ENCODE measurements at places on chromosomes 2 and 18.
A peak's percentile ranks its signal among the peaks of the same experiment; 100 is the strongest.

DNA sequence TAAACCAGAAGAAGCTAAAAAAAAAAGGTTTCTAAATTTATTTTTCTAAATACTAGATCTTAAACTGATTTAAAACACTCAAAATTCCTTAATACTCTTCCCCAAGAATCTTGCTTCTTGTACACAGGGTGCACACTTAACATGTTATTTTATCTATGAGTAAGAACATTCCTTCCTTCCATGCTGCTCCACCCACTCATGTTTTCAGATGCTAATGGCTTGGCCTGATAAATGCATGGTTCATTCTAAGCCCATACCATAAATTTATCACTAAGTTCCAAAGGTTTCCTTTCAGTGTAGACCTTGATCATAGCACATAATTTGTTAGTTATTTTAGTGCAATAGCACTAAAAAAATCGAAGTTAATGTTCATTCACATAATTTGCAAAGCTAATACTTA lies 8.1 kb downstream of the FBXO48 start:
- no peak for DNase-seq

GRCh38 chr2:72806280-72806945 lies 19.4 kb downstream of the EXOC6B start:
- DNase-seq = no peak

- no peak for DNase-seq
These were observed 20.3 kb downstream of the MTERF4 start for GRCh38 chr2:241081643-241082340.

DNA sequence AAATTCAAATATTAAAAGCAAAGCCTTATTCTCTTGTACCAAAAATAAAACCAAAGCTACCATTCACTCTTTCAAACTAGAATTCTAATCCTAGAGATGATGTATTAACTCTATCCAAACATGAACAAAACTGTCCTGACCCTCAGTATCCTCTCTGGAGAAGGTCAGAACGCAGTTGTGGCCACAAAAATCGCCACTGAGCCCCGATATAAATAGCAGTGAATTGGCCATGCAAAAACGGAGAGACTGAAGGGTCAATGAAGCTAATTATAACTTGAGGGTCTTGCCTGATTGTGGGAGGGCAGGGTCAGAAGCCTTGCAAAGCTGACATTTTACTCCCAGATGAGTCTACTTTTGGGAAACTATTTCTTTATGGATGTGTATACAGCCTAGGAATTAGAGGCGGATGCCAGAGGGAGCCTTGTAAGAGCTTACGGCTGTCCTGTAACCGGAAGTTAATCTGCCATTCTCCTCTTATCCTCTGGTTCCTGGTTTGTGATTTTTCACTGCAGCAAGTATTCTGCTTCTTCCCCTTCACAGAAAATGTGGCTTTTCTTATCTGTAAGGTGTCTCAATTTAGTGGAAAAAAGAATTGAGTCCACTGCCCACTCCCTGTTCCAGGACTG lies 28.1 kb downstream of the CAVIN2 start:
- DNase-seq = no peak

GRCh38 chr2:96151595-96152303 lies 6.5 kb upstream of the DUSP2 start:
- DNase-seq = no peak

DNA sequence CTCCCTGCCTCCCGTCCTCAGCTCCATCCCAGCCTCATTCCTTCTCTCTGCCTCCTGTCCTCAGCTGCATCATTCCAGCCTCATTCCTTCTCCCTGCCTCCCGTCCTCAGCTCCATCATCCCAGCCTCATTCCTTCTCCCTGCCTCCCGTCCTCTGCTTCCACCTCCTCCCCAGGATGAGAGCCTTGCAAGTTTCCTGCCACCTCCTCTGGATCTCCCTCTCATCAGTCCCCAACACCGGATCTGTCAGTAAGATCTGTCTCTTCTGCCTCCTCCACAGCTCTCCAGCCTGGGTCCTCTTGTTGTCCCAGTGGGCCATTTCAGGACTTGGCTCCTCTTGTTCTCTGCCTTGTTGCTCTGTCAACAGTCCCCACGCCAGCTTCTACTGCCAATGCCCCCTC lies 130.9 kb downstream of the NDUFA10 start:
- DNase-seq = peak; percentile 30

GRCh38 chr2:202104286-202104870 lies 31.3 kb downstream of the KIAA2012 start:
- no peak for DNase-seq

GRCh38 chr2:8996006-8996405 lies 7.5 kb downstream of the MBOAT2 start:
- DNase-seq = no peak

- no peak for DNase-seq
These were observed 40.0 kb upstream of the GLS start for GRCh38 chr2:190840569-190841172.

- no peak for DNase-seq
These were observed 68.6 kb downstream of the TNP1 start for GRCh38 chr2:216791303-216791702.

DNA sequence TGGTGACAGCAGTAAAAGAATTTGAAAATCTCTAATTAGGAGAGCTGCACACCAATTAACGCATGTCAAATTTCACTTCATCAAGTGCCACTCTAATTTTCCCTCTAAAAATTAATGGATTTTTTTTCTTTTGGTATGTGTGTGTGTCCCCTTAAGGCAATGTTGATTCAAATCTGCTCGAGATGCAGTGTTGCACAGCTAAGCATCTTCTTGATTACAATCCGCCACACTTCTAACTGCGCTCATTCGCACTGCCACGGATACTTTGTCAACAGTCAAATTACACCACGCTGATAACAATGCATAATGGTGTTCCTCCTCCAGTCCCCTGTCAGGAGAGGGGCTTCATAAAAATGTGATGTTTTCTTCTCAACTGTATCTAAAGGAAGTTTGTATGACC lies 261.4 kb downstream of the MEIS1 start:
- no peak for DNase-seq

DNA sequence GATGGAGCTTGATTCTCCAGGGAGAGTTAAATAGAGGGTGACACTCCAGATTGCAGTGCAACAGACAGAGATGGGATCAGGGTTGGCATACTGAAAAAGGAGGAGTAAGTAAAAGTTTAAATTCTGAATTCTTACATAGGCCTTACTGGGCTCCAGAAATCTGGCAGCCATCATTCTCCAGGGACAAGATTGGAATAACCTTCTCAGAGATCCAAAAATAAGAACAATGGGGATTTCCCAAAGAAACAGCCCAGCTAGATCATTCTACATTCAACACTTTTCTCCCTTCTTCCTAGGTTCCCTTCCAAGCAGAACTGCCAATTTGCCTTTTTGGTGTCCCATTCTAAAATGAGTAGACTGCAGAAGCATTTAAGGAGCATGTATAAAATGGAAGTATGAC lies 14.9 kb upstream of the SERPINB2 start:
- no peak for DNase-seq

- no peak for DNase-seq
These were observed 576.8 kb downstream of the SATB2 start for GRCh38 chr2:198880986-198881385.

- no peak for DNase-seq
These were observed 81.4 kb downstream of the EPAS1 start for GRCh38 chr2:46378616-46379015.

- no peak for DNase-seq
These were observed 1025.3 kb upstream of the FANCL start for GRCh38 chr2:59266453-59266852.

- no peak for DNase-seq
These were observed 36.0 kb downstream of the WDFY1 start for GRCh38 chr2:223909001-223909741.

GRCh38 chr2:114024326-114024725 lies 134.4 kb downstream of the ACTR3 start:
- DNase-seq = no peak

GRCh38 chr2:218146056-218146455 lies 20.2 kb downstream of the CXCR2 start:
- DNase-seq = no peak

- no peak for DNase-seq
These were observed 34.9 kb downstream of the C18orf54 start for GRCh38 chr18:54392543-54393023.

DNA sequence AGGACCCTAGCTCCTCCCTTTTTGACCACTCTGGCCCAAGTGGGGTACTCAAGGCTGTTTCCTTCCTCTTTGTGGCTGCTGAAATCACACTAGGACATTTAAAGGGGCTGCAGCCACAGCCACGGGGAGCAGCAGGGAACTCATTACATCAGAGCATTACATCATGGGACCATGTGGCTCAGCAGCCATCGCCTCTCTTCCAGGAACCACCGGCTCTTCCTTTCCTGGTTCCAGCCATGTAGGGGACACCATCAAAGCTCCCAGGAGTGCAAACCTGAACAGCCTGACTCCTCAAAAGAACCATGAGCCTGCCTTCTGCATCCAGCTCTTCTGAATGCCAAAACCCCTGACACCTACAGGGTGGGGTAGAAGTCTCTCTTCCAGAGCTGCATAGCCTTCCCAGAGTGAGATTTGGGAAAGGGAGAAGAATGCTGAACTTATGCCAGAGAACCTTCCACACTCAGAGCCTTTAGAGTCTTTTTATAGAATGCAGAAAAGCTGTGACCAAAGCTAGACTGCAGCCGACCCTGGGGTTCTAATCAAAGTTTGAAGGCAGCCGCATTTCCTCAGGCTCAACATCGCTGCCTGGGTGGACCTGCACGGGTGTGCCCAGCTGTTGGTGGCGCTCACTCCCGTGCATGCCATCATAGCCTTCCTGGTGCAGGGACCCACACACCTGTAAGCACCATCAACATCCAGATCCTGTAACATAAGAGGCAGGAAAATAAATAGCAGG lies 121.7 kb downstream of the KLHL29 start:
- no peak for DNase-seq

GRCh38 chr2:134337631-134338030 lies 83.8 kb downstream of the MGAT5 start:
- no peak for DNase-seq

DNA sequence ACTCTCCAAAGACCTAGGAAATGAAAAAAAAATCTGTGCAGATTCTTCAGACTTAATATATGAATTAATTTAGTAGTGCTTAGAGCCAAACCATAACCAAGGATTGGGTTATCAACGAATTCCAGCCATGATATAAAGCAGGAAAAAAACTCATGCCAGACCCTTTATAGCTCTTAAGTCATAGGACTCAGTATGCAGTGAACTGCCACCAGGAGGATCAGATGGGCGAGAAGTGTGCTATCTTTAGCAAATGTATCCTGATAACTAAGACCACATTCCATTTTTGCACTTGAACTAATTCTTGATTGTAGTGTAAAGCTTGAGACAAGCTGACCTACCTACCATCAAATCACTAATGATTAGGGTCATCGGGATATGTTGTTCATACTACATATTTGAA lies 178.1 kb downstream of the IKZF2 start:
- DNase-seq = no peak

GRCh38 chr2:37892436-37893114 lies 32.5 kb upstream of the RMDN2 start:
- no peak for DNase-seq

DNA sequence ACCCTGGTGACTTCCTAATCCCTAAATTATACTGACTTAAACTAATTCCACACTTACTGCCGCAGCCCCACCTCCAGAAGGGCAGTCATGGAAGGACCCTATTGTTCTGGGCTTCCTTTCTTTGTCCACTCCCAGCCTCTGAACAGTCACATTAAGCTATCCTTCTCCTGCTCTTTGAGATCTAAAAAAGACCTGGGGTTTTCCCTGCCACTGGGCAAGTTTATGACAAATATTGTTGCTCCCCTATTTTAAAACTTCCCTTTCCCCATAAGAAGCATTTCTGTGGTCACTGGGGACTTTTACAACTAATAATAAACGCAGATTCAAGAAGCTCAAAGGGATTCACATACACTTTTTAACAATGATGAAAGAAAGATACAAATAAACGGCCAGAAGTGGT lies 47.2 kb upstream of the XPO1 start:
- DNase-seq = no peak

GRCh38 chr2:233832414-233832813 lies 21.9 kb downstream of the HJURP start:
- DNase-seq = no peak

GRCh38 chr18:76972846-76973519 lies 150.6 kb downstream of the ZNF236 start:
- no peak for DNase-seq

- no peak for DNase-seq
These were observed 245.1 kb downstream of the SCG2 start for GRCh38 chr2:223357076-223357475.

DNA sequence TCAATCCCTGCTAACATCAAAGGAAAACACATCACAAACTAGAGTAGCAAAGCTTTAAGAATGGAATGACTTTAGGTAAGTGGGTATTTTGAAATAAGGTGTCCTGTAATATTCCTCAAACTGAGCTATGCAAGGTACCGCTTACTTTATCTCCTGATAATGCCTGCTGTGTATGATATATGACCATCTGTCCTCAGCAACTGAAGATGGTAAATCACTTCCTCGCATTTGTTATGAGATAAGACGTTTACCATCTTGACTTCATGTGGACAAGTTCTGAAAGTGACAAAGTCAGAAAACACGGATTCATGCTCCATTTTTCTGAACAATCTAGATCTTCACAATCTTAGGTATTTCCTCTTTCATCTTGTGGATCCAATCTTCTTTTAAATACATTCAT lies 49.3 kb upstream of the PTPRM start:
- DNase-seq = no peak

DNA sequence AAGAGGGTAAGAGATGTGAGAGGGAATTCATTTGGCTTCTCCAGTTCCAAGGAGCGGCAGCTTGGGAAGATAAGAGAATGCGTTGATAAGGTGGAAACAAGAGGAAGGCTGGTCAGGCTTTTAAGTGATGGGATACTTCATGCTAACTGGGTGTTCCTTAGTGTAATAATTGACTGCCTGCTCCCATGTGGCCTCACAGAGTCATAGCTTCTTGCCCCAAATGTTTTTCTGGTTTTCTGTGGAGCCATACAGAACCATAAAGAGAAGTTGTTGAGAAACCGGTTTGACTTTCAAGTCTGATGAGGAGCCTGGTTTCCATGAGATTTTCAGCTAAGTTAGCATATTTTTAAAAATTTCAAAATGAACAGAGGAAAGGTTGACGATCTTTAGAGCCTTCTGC lies 97.5 kb upstream of the ZFP36L2 start:
- DNase-seq = no peak

DNA sequence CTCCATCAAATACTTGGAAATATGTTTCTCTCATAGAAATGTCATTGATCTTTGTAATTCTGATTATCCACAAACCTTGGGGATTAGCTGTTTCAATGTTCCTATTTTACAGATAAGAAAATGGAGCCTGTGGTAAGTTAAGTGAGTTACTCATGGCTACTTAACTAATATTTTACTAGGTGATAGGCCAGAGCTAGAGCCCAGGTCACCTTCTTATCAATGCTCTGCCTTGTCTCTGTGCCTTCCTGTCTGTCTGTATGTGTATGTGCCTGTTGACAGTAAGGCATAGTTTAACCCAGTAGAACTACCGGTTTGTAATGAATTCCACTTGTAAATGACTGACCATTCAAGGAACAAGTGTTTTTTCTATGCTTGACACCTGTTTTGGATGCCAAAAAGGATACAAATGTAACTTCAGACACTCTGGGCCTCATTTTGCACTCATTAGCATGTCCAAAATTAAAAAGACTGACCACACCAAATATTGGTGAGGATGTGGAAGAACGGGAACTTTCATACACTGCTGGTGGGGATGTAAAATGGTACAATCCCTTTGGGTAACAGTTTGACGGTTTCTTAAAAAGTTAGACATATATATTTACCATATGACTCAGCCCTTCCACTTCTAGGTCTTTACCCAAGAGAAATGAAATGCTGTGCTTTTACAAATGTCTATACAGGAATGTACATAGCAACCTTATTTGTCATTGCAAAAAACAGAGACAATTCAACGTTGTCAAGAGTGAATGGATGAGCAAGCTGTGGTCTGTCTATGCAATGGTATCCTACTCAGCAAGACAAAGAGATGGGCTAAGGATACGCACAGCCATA lies 19.6 kb upstream of the IL1A start:
- DNase-seq = no peak

Data from mesothelial cell of epicardium (in vitro differentiated cells).